SJCRH30 (cell line): ENCODE measurements at places on chromosomes 6 and 20.

- DNase-seq, result no peak
Measured at GRCh38 chr20:3377644-3378043, 29.8 kb downstream of the DNAAF9 start.

DNA sequence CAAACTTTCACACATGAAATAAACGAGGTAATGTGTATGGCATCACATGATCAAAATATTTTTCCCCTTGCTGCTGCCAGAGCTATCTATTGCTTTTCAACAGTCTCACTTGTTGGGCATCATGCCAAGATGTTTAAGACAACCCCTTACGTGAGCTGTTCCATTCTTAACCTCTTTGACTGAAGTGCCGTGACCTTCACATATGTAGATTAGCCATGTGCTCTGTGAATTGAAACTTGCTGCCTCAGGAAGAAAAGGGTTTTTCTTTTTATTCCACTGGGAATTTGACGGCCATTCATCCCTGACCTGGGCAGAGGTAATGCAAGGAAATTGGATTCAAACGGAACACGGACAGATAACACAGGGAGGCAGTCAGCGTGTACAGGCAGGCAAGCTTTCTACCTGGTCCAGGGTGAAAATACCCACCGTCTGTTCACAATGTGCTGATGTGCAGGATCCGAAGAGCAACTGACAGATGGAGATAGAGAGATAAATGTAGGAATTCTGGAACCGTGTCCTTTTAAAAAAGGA is 14.2 kb downstream of the ARID1B start:
- peak; percentile 60 for DNase-seq

- peak; percentile 32 for DNase-seq
Measured at GRCh38 chr6:34656378-34657036, 40.1 kb downstream of the ILRUN start.

DNA sequence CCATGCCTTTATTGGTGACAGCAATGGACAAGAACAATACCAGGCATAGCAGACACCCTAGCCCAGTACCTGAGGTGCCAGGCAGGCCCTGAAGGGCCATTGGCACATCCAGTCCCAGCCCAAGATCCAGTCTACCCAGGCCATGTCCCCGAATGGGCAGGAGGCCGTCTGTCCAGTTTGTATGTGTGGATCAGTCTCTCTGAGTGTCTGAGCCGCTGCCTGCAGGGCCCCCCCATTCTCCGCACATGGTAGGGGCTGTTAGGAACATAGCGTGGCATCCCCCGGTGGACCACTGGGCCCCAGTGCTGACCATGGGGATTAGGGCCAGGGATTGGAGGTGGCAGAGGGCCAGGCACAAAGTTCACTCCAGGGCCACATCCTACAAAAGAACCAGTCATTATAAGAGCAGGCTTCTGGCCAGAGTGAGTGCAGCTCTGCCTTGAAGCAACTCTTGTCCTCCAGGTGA is 5.1 kb downstream of the PCED1A start:
- DNase-seq, result no peak

GRCh38 chr6:151108548-151108947 is 131.2 kb upstream of the AKAP12 start:
- no peak for DNase-seq

GRCh38 chr6:12014027-12014872 is 2.1 kb downstream of the HIVEP1 start:
- DNase-seq, result no peak

- no peak for DNase-seq
Measured at GRCh38 chr20:17437251-17437650, 93.9 kb downstream of the BFSP1 start.

GRCh38 chr20:52596256-52596655 is 375.9 kb upstream of the TSHZ2 start:
- DNase-seq, result no peak
